Breast epithelium (tissue), 4 donors: ENCODE measurements at places on chromosomes 3 and 15. TPM values are rescaled to one million over a fixed set of nuclear protein-coding genes. Genes with fewer than 3 reads are reported as not detected.

- DNase-seq = no peak
These were observed 12.2 kb upstream of the TMEM40 start for GRCh38 chr3:12771236-12771635.

GRCh38 chr3:103406320-103406850 lies 971.6 kb downstream of the ZPLD1 start:
- no peak for DNase-seq

DNA sequence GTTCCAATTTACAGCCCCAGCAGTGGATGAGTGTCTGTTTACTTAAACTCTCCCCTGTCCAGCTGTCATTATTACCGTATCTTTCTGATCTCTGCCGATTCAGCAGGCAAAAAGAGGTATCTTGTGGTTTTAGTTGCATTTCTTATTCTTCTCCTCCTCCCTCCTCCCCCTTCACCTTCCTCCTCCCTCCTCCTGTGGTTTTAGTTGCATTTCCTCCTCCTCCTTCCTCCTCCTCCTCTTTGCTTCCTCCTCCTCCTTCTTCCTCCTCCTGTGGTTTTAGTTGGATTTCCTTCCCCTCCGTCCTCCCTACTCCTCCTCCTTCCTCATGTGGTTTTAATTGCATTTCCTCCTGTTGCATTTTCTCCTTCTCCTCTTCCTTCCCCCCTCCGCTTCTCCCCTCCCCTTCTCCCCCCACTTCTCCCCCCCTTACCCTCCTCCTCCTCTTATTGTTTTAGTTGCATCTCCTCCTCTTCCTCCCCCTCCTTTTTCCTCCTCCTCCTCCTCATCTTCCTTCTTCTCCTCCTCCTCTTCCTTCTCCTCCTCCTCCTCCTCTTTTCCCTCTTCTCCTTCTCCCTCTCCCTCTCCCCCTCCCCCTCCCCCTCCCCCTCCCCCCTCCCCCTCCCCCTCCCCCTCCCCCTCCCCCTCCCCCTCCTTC lies 25.3 kb upstream of the VPS33B start:
- no peak for DNase-seq

ELL3 gene
- 5.2 TPM for total RNA-seq

TMPRSS7 gene
- not detected for total RNA-seq

DNA sequence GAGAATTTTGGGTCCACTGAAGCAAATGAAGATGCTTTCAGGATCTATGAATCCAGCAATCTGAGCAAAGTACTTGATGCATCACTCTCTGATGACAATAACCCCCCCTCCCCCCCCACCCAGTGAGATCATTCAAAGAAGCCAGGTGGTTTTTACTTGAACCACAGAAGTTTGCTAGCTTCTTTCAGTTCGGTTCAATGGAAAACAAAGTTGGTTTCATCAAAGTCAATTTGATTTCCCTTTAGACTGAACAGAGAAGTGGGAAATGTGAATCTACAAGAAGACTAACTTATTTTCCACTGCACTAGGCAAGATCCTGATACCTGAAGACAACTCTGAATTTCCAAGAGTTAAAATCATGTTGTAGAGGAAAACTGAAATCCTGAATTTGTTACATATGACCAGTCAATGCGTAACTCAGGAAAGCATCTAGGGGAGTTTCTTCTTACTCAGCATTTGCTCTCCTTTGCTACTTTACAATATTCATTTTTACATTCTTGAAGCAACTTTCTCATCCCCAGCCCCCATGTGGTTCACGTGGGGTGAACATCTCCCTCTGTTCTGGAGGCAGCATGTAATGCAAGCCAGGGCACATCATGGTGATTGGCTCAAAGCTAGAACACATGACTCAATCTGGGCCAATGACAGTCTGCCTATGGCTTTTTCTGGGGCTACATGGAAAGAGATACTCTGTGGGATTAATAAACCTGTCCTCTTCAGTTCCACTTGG lies 572.6 kb downstream of the FOXP1 start:
- DNase-seq = no peak

MESP2 gene
- 2.3 TPM for total RNA-seq

GRCh38 chr3:52606373-52607085 lies 70.1 kb downstream of the UQCC5 start:
- DNase-seq = peak; percentile 85

DNA sequence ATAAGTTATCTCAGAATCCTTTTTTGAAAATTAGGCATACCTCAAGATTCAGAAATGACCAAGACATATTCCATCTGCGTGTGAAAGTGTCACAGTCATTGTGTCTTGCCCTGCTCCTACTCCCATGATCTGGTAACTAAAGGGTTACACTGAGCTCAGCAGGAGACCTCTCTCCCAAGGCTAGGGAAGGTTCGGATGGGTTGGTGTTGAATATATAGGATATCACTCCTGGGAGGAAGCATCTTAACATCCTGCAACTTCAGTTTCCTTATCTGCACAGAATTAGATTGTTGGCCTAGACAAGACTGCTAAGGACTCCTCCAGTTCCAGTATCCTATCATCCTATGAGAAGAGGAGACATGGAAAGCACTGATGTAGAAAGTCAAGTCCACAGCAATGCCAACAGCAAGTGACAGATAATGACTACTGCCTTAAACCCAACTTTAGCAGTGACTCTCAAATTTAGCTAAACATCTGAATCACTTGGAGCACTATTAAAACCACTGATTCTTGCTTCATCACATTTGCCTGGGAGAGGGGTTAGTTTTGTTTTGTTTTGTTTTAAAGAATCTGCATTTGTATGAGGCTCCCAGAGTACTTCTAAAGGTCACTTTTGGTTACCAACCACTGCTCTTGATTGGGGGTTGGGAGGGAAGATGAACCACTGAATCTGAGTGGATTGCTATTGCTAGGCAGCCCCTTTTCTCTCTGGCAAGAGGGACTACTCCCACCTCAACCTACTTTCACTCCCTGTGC lies 9.7 kb downstream of the ADAMTS9 start:
- no peak for DNase-seq

PAQR5 gene
- 2.6 TPM for total RNA-seq

GRCh38 chr3:50436114-50436674 lies 67.2 kb downstream of the CACNA2D2 start:
- peak; percentile 43 for DNase-seq

WNT5A gene
- 18.7 TPM for total RNA-seq

SMCO1 gene
- not detected for total RNA-seq

DNA sequence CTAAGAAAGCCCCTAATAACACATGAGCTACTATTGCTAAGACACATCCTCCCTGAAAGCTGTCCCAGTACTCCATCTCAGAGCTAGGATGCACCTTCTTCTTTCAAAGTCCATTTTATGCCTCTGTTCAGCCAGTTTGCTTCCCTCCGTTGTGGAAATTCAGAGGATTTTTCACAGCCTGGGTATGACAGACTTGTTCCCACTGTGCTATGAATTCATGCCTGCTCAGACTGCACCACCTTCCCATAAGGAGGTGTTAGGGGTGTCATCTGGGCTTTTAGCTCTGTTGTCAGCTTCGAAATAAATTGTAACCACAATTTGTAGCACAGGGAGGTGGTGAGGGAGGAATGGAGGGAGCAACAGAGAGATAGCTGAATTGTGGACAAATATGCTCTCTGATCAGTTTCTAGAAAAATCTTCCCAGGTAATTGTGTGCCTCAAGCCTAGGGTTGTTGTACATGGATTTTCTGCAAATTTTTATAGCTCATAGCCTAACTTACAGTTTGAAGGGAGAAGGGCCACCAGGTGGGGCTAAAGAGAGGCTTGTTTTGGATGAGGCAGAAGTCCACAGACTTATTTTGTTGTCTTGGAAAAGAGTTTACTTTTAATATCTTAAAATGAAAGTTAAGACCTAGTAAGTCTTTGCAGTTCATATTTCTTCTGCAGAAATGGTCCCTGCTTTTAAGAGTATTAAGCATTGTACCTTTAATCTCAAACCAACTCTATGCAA lies 462.0 kb downstream of the PDCD6IP start:
- no peak for DNase-seq

RETNLB gene
- not detected for total RNA-seq

DNA sequence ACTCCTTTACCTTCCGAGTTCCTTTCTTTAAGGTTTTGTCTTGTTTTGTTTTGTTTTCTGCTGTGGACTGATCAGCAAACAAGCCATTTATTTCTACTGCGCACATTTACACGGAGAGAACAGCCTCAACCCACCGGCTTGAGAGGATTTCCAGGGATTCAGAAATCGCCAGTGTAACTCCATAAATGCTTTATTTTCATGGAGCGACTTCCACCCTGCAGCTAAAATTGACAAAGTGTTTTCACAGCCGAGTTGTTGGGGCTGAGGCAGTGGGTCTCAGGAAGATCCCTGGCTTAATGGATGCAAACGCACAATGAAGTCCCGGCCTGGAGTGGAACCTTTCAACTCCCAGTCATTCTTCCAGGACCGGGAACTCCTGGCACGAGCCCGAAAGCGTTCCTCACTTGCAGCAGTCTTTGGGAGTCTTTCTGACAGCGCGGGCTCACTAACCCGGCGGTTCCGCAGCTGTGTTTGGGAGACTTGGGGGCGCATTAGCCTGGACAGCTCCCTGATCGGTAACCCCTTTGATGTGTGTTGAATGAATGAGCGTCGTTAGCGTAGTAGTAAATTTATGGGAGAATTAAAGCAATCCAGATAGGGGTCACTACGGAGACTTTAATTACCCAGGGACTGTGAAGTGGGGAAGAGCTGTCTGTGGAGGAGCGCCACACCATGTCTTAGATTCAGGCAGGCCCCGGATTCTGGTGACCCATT lies 785 bp upstream of the MYRIP start:
- DNase-seq = no peak

DNA sequence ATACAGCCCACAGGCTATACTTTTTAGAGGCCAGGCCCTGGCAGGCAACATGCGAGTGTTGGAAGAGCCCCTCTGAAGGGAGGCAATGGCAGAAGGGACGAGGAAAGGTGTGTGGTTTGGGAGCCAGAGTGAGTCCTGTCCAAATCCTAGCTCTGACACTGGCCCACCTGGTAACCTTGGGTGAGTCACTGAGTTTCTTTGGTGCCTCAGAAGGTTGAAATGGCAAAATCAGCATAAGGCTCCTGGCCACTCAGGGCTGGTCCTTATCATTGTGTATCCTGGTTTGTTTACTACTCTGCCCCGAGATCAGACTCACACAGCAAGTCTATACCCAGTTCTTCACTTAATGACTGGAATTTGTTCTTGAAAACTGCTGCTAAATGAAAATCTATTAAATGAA lies 71.4 kb upstream of the TLE3 start:
- DNase-seq = no peak

AHSG gene
- not detected for total RNA-seq

GRCh38 chr3:24614359-24614758 lies 119.7 kb upstream of the THRB start:
- no peak for DNase-seq

THPO gene
- 1.3 TPM for total RNA-seq

DNA sequence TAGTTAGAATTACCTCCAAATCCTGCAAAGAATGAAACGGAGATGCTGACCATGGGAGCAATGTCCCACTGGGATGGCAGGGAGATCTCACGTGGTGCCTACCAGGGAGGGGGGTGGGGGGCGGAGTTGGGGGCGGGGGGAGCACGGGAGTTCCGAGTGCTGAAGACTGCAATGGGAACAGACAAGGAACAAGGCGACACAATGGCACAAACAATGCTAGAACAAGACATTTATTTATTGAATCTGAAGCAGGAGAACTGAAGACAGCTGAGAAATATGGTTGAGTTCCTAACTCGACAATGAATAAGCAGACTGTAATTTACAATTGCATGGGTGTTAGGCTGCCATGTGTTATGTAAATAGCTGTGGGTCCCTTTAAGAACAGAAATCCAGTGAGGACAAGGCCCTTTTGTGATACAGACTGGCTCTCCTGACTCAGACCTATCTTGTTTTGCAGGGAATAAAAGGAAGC lies 91.2 kb downstream of the AQP9 start:
- no peak for DNase-seq

PLA2G4D gene
- not detected for total RNA-seq

GRCh38 chr3:194974468-194975135 lies 288.9 kb downstream of the FAM43A start:
- DNase-seq = peak; percentile 8

GRCh38 chr15:83892498-83892897 lies 238.6 kb downstream of the ADAMTSL3 start:
- no peak for DNase-seq

SEMA5B gene
- 0.32 TPM for total RNA-seq

DPPA4 gene
- total RNA-seq = not detected

GRCh38 chr3:105856605-105857004 lies 12.2 kb downstream of the CBLB start:
- no peak for DNase-seq
